ENCODE measurements at places on chromosomes 12 and 14.

DNA sequence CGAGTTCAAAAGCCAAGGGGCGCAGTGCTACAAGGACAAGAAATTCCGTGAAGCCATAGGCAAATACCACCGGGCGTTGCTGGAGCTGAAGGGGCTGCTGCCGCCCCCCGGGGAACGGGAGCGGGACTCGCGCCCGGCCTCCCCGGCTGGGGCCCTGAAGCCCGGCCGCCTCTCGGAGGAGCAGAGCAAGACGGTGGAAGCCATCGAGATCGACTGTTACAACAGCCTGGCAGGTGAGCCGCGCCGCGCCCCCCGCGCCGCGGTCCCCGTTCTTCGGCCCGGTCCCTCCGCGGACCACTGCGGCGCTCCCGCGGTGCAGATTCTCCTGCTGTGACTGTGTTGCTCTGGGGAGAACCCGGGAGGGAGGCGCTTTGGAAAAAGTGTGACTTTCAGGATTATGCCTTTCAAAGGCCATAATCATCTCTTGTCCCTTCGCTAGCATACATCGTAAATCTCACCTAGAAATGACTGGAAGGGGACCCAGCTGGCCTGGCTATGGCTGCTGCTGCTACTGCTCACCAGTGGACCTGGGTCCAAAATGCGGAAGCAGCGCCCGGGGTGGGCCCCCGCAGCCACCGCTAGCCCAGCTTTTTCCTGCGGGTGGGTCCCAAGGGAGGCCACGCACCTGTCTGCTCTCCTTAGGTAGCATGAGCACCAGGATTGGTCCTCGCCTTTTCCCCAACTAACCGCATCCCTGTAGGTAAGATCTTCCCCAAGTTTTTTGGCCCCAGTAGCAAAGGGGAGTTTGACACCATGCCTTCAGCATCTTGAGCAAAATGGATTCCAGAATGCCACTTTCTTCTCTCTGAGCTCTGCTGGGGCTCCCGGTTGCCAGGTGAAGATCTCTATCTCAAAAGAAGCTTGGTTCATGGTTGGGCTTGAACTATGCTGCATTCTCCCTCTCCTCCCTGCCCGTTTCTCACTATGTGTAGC is 853 bp downstream of the TTC9 start:
- DNase-seq, result peak; percentile 30

DNA sequence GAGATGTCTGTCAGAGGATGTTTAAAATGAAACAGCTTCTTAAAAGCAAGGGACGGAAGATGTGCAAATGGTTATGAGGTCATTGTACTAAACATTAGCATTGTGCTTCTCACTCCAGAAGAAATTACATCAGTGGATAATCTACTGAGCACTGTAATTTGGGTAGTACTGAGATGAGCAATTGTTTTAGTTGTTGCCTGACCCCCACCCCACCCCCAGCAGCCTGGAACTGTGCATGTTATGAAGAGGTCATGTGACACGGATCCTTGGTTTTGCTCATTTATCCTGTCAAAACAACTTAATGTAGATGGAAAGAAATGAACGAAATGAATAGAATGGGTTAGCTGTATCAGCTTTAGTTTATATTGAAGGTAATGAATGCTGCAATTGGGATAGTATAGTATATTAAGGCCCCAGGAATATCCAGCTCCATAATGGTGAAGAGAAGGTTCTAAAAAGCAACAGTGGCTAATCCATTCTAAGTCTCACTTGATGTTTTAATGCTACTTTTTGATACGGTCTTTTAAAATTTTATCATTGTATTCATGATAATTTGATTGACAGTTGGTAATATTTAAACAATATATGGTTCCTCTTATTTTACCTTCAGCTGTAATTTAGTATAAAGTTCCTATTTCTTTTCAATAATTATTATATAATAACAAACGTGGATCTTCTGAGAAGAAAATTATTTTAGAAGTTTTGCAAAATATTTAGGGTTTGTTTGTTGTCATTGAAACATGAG is 58.5 kb downstream of the WNK1 start:
- no peak for DNase-seq

- no peak for DNase-seq
These were observed 845 bp downstream of the L3HYPDH start for GRCh38 chr14:59483363-59483762.

DNA sequence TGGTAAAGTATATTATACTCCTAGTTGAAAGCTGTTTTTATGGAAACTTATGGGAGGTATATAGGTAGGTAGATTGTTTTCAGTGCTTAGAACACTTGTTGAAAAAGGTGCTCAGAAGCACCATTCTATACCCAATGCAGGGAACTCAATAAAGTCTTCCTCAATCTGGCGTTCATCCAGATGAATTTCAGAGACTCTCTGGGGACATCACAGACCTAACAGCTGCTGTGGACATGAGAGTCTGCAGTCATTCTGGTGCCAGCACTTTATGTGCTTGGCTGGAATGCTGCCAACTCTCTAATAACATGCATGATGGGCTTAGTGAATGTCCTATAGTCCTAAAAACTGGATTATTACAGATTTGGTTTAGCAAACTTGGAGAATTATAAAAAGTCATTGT is 115.9 kb downstream of the NTN4 start:
- no peak for DNase-seq

DNA sequence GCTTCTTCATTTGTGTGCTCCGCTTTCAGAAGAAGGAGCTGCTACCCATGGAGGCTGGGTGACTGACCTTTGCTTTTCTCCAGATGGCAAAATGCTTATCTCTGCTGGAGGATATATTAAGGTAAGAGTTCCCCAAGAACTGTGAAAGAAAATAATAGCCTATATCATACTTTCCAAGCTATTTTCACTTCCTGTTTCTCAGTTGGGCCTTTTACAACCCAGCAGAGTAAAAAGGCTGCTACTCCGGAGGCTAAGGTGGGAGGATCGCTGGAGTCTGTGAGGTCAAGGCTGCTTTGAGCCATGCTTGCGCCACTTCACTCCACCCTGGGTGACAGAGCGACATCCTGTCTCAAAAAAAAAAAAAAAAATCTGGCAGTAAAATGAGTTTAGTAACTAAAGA is 82.1 kb downstream of the APAF1 start:
- no peak for DNase-seq

DNA sequence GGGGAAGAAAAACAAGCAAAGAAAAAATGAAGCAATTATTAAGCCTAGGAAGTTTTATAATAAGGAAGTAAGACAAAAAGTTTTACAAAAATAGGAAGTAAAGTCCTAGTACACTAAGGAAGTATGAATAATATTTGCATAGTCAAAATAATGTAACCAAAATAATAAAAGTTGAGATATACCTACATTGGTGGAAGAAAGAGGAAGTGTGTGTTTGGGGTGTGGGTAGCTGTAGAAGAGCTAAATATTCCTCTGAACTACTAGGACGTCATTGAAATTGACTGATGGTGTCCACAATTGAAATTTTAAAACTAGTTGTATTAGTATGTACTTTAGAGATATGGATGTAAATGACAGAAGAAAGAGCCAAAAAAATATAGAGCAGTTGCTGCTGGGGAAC is 228.4 kb upstream of the OTX2 start:
- DNase-seq, result no peak

DNA sequence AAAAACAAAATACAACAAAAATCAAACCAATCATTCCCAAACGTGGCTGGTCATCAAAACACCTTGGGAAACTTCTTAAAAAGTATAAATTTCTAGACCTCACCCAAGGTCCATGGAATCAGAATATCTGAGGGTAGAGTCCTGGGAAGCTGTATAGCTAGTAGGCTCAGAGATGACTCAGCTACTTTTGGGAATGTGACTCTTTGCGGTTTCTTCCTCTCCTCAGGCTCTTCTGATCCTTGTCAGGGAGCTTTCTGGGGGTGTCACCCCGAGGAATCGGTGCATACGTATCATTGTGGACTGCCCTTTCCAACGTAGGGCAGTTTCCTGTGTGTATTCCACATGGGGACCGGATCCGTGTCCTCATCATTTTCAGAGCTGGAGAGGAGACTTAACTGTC is 14.8 kb downstream of the JDP2 start:
- DNase-seq, result no peak

- no peak for DNase-seq
These were observed 14.6 kb upstream of the UBC start for GRCh38 chr12:124928912-124929530.
